ENCODE measurements at places on chromosomes 1 and 21. TPM values are rescaled to one million over a fixed set of nuclear protein-coding genes. Genes with fewer than 3 reads are reported as not detected.

Gene NFIA
- 26.7 TPM for total RNA-seq

Gene CAMK1G
- not detected for total RNA-seq

Gene UBL4B
- total RNA-seq: not detected

Gene LRRC53
- total RNA-seq: not detected

Gene ZBTB18
- total RNA-seq: 8.3 TPM

Gene CHML
- 4.1 TPM for total RNA-seq

Gene MYCL
- 0.81 TPM for total RNA-seq

Gene RHCE
- 1.1 TPM for total RNA-seq

Gene FCGR2B
- total RNA-seq: not detected

Gene PROK1
- total RNA-seq: not detected

Gene NUP210L
- not detected for total RNA-seq

Gene AMY1B
- not detected for total RNA-seq

Gene ASCL5
- total RNA-seq: not detected

Gene CCDC30
- under 0.01 TPM for total RNA-seq

Gene IQCC
- total RNA-seq: 1.3 TPM

Gene CCDC17
- 0.32 TPM for total RNA-seq

Gene LRIG2
- 6.9 TPM for total RNA-seq

Gene TCHHL1
- total RNA-seq: not detected

Gene FMN2
- not detected for total RNA-seq

Gene CDK18
- total RNA-seq: 2.5 TPM

Gene CFHR1
- total RNA-seq: 0.81 TPM

Gene GPR161
- 10.5 TPM for total RNA-seq

Gene NPL
- 2.2 TPM for total RNA-seq

Gene RBM11
- total RNA-seq: not detected

Gene SPRR5
- not detected for total RNA-seq

Gene SLC30A10
- not detected for total RNA-seq

Gene ADCY10
- under 0.01 TPM for total RNA-seq

Gene HIVEP3
- 2.2 TPM for total RNA-seq

Gene BEND5
- 3.7 TPM for total RNA-seq

Gene SPRR1B
- not detected for total RNA-seq

Gene GCSAML
- total RNA-seq: not detected

Gene VCAM1
- 6.0 TPM for total RNA-seq

Gene CLCA2
- total RNA-seq: 0.16 TPM

Gene CCDC27
- total RNA-seq: not detected

Gene L1TD1
- total RNA-seq: not detected

Gene EPHB2
- 0.97 TPM for total RNA-seq

Gene ATP8B2
- 64.4 TPM for total RNA-seq

Gene ARMH1
- total RNA-seq: not detected

Gene REN
- total RNA-seq: not detected

Gene CYP4A11
- total RNA-seq: 0.18 TPM

Gene INKA2
- 28.8 TPM for total RNA-seq

Gene RGS1
- not detected for total RNA-seq

Gene ZSCAN20
- 12.2 TPM for total RNA-seq

Data from cardiac atrium fibroblast (primary cell).